NCI-H1436 (cell line): ENCODE measurements at places on chromosomes 6 and 20.
A peak's percentile ranks its signal among the peaks of the same experiment; 100 is the strongest.

GRCh38 chr6:5813625-5814027 is 193.1 kb downstream of the NRN1 start:
- DNase-seq: no peak

GRCh38 chr20:46438156-46438750 is 31.8 kb upstream of the ELMO2 start:
- DNase-seq: peak; percentile 15

- no peak for DNase-seq
Measured at GRCh38 chr6:144008120-144008811, at the start of gene PLAGL1. Gene PLAGL1, minus strand, starts transcription at chr6:144008259. Its CDS starts 60,123 bp downstream, at chr6:143948136.

DNA sequence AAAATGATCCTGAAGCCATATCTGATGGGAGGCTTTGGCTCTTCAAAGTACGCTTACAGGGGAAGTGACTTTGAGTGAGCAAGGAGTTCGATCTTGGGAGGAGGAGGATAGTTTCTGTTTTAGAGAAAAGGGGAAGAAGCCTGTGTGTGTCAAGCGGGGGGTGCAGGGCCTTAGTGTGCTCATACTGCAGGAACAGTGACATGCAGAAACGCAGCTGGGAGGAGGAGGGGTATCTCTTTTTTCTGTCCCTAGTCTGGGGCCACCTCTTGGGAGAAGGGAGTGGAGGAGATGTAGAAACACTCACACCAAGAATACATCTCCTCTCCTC is 19.8 kb downstream of the SIRPD start:
- no peak for DNase-seq

- DNase-seq: no peak
Measured at GRCh38 chr6:134287859-134288537, 29.9 kb downstream of the SGK1 start.

DNA sequence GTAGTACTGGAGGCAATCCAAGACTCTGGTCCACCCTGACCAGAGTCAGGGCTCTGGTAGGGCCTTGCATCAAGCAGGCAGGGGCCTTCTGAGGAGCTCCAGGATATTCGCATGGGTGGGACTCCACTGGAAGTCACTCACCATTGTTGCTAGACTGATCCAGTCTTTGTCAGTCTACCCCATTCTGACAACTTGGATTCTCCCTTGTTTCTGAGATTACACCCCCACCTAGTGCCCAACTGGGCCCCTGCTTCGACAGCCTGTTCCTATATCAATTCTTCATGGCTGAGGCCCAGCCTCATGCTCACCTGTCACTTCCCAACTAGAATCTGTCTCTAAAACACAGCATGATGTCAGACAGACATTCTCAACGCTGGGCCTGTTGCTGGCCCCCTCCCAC is 5.2 kb downstream of the SLC35D3 start:
- DNase-seq: no peak

GRCh38 chr20:32192698-32193097 is 14.8 kb downstream of the PLAGL2 start:
- no peak for DNase-seq

- no peak for DNase-seq
Measured at GRCh38 chr6:1603708-1604107, 6.0 kb upstream of the FOXC1 start.

GRCh38 chr20:15925376-15925775 is 647.9 kb downstream of the KIF16B start:
- no peak for DNase-seq

DNA sequence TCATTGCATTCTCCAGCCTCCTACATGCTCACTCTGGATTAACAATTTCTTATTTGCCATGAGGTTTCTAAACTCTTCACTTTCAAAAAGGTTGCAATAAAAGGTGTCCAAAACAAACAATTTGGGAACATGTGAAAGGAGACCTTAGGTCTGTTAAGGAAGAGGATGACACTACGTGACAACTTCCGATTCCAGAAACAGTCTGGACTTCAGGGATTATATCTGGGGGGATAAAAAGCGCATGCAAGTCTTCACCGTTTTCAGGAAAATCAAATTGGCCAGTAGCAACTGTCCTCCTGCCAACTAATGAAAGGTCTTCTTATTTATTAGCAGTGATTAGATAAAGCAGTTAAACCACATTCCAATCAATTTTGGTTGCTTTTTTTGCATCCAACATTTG is 1.8 kb downstream of the ZDHHC14 start:
- no peak for DNase-seq

GRCh38 chr6:17768881-17769280 is 62.2 kb upstream of the NUP153 start:
- no peak for DNase-seq

DNA sequence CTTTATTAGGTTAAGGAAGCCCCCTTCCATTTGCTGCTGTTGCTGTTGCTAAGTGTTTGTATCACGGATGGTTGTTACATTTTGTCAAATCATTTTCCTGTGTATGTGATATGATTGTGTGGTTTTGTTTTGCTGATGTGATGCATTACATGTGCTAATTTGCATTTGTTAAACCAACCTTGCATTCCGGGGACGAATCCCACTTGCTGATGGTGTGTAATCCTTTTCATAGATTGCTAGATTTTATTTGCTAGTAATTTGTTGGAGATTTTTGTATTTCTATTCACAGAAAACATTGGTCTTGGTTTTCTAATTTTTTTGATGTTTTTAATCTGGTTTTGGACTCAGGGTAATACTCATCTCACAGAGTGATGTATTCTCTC is 167.8 kb downstream of the WDR27 start:
- no peak for DNase-seq

DNA sequence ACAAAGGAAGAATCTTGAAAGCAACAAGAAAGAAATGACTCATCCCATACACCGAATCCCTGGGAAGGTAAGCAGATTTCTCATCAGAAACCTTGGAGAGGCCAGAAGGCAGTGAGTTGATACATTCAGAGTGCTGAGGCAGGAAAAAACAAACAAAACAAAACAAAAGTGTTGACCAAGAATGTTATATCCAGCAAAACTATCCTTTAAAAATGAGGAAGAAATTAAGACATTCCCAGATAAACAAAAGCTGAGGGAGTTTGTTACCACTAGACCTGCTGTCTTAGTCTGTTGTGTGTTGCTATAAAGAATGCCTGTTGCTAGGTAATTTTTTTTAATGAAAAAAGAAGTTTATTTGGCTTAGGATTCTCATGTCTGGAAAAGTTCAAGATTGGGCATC is 33.7 kb upstream of the PPP1R3G start:
- no peak for DNase-seq

- DNase-seq: no peak
Measured at GRCh38 chr6:157525918-157526425, 145.0 kb downstream of the ZDHHC14 start.

- DNase-seq: no peak
Measured at GRCh38 chr6:125507987-125508655, 206.4 kb upstream of the HDDC2 start.

DNA sequence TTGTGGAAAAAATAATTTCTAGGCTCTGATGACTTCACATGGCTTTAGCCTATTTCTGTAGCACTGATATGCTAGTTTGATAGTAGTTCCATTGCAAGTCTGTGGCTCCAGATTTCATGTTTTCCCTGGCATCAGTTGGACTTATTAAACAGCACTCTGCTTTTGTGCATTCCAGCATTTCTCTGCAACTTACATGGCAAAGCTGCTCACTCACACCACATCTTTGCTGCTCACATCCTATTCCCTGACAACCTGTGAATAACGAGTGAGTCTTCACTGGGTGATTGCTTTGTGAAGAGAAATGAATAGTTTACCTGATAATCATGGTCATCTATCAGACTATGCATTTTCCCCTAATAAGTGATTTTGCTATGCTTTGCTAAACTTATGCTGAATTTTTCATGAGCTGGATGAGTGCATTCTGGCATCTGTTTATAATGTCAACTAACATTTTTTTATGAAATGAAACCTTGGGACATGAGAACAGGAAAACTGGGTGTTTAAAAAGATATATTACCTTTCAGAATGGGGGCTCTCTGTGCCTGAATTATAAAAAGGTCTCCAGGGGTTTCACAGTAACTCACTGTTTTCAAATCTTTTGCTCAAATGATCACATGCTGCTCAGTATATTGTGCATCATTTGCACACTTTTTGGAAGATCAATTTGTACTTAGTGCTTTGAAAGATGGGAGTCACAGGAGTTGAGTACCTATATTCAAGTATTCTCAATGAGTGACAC is 301.8 kb downstream of the TBC1D32 start:
- no peak for DNase-seq

GRCh38 chr6:34476921-34477320 is 11.0 kb downstream of the PACSIN1 start:
- no peak for DNase-seq

GRCh38 chr6:2977799-2978590 is 6.6 kb upstream of the SERPINB6 start:
- no peak for DNase-seq

GRCh38 chr6:21807299-21808044 is 213.9 kb downstream of the SOX4 start:
- no peak for DNase-seq

- DNase-seq: no peak
Measured at GRCh38 chr20:9040863-9041524, 27.9 kb upstream of the PLCB4 start.

- no peak for DNase-seq
Measured at GRCh38 chr6:142842418-142843261, 102.3 kb downstream of the HIVEP2 start.

GRCh38 chr6:18360188-18360587 is 27.0 kb upstream of the RNF144B start:
- DNase-seq: no peak

DNA sequence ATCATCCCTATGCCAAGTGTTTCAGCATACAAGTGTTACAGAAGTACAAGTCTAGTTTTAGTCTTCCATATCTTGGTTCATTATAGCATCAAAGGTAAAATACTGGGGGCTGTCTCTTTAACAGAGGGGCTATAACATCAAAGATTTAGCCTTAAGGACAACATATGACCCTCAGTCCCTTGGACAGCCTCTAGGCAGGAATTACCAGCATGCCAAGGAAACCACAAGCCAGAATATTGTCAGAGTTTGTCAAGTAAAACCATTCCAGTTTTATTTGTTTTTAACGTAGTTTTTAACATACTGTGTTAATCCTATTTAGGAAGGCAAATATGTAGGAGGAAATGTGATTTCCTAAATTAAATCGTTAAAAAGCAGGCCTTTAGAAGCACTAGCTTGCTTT is 18.6 kb downstream of the ZKSCAN8 start:
- no peak for DNase-seq

GRCh38 chr6:135267085-135267484 is 86.0 kb downstream of the MYB start:
- peak; percentile 46 for DNase-seq

GRCh38 chr6:29853245-29853644 is 25.6 kb downstream of the HLA-G start:
- no peak for DNase-seq

GRCh38 chr20:36341331-36342020 is 35.3 kb downstream of the DLGAP4 start:
- DNase-seq: no peak

GRCh38 chr6:36118550-36119107 is 11.7 kb upstream of the MAPK13 start:
- DNase-seq: no peak

GRCh38 chr20:20744170-20744725 is 31.8 kb upstream of the RALGAPA2 start:
- no peak for DNase-seq

GRCh38 chr6:73943411-73943810 is 247.4 kb downstream of the CD109 start:
- DNase-seq: no peak

DNA sequence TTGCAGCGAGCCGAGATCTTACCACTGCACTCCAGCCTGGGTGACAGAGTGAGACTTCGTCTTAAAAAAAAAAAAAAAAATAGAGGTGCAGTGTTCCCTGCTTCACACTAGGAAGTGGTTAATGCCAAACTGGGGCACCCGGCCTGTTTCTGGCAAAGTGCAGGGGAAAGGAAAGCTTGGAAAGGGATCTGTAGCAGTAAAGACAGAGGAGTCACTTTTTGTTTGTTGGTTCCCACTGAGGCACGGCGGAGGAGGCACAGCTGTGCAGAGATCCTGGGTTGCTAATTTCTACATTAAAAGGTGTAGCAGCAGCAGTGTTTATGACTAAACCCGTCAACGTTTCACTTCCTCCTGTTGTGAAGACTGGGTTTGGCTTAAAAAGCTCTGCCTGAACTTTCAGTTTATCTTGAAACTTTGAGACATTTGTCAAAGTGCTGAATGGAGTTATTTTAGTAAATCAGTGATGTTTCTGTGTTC is 125.6 kb downstream of the CARMIL1 start:
- DNase-seq: no peak

GRCh38 chr6:167660944-167661551 is 165.7 kb upstream of the AFDN start:
- no peak for DNase-seq

- DNase-seq: no peak
Measured at GRCh38 chr6:161233986-161234661, 39.7 kb downstream of the AGPAT4 start.

- no peak for DNase-seq
Measured at GRCh38 chr6:161804838-161805237, 531.0 kb upstream of the AGPAT4 start.

DNA sequence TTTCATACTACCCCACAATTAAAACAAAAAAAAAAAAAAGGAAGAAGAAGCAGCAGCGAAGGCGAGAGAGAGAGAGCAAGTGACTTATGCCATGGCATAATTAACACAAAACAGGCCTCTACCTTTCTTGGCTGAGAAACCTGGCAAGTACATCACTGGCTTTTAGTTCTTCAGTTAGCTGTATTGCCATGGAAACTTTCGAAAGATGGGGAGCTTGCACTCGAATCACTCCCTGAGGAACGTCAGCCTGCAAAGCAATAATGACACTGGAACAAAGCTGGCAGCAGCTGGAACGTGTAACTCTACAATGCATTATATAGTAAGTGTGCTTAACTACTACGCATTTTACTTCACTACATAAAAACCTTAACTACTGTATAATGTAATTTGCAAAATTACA is 126.1 kb downstream of the ARHGAP18 start:
- DNase-seq: no peak

DNA sequence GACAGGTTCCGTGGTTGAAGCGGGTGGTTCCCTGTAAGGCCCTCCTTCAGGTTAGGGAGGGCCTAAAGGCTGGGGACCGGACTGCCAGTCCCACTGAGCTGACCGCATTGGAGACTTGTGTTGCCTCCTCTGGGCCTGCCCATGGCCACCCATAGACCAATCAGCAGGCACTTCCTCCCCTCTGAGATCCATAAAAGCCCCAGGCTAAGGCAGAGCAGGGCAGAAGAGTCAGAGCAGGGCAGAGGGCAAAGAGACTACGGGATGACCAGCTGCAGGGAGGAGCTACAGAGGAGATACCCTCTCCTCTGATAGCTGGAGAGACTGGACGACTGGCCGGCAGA is 537.4 kb downstream of the TENT5A start:
- DNase-seq: no peak

GRCh38 chr20:24138196-24138857 is 149.7 kb upstream of the GGTLC1 start:
- no peak for DNase-seq

- DNase-seq: no peak
Measured at GRCh38 chr6:9168669-9169068, 733.3 kb upstream of the SLC35B3 start.

- DNase-seq: no peak
Measured at GRCh38 chr6:445571-446417, 54.2 kb downstream of the IRF4 start.

- no peak for DNase-seq
Measured at GRCh38 chr6:92684386-92684785, 735.0 kb downstream of the EPHA7 start.
